ENCODE measurements at places on chromosomes 1 and 21.

DNA sequence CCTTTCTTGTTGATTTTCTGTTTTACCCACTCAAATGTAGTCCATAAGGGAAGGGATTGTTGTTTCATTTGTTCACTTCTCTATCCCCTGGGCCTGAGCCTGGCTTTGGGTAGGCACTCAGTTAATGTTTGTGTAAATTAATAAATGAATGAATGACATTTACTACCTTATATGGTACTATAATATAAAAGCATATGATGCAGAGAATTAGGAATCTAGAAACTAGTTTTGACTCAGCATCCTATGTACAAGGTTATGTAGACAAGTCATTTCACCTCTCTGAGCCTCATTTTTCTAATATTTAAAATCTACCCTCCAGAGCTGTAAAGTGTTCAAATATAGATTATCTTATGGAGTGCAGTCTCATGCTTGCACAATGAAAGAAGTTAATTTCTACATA, 68.9 kb upstream of the S1PR1 start:
- no peak for DNase-seq

DNA sequence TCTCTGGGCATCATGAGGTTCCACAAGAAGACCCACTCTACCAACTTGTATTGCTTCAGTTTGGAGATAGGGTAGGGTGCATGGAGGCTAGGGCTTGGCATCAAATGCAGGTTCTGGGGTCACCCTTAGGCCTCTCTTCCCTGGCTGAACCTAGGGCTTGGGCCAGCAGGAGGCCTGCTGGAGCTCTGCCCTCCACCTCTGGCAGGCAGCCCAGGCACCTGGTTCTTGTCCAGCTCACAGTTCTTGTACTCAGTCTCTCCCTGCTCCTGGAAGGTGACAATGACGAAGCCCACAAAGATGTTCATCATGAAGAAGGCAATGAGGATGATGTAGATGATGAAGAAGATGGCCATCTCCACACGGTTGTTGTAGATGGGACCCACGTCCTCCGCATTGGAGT, 37.5 kb upstream of the KIF21B start:
- no peak for DNase-seq

GRCh38 chr21:34962586-34963222, 86.4 kb downstream of the RUNX1 start:
- DNase-seq, result no peak

- DNase-seq, result no peak
These were observed 13.5 kb downstream of the SLC9A1 start for GRCh38 chr1:27141266-27142003.

GRCh38 chr1:174791863-174792262, 207.9 kb upstream of the CACYBP start:
- no peak for DNase-seq

DNA sequence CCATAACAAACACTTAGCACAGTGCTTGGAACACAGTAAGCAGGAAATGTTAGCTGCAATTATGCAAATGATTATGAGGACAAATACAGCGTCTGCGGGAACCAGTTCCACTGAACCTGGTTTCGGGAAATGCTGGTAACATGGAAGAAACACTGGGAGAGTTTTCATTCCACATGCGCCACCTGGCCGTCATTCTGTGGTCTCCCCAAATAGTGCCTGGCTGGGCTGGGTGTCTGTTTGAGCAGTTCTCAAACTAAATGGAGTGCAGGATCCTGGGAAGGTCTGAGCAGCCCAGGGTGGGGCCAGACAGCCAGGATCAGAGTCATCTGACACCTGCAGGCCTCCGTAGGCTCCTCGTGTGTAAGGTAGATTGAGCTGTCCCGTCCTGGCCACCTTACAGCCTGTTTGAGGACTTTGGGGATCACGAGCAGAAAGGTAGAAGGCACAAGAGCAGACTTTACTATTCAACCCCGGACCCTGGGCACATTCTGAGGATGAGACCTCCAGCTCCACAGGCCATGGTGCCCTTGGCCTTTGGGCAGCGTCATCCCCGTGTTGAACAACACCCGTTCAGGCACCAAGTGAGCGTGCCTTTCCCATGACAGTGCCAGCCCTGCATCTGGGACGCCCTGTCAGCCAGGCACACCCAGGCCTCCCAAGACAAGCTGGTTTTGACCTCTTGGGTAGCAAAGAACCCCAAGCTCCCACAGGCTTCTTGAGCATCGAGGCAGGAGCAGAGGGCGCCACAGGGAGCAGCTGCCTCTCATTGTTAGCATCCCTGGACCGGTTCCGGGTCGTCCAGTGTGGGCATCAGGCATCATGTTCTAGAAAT, 101.9 kb downstream of the PRDM2 start:
- DNase-seq, result no peak

DNA sequence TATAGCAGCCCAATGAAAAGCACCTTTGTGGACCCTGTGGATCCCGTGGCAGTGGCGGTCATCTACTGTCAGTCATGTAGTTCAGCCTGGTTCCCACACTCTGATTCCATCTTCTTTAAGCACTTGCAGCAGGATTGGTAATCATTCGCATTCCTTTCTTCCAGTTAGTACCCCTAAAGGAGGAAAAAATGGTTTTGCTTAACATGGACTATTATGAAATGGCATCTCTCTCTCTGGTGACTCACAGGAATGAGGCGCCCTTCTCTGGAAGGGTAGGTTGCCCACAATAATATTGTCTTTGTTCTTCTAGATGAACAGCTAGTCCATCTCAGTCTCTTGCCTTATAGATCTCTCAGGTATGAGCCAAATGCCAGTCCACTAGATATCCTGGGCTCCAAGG, 127.9 kb upstream of the MROH9 start:
- no peak for DNase-seq

- DNase-seq, result no peak
These were observed 202.5 kb upstream of the RAB4A start for GRCh38 chr1:229068270-229068987.

DNA sequence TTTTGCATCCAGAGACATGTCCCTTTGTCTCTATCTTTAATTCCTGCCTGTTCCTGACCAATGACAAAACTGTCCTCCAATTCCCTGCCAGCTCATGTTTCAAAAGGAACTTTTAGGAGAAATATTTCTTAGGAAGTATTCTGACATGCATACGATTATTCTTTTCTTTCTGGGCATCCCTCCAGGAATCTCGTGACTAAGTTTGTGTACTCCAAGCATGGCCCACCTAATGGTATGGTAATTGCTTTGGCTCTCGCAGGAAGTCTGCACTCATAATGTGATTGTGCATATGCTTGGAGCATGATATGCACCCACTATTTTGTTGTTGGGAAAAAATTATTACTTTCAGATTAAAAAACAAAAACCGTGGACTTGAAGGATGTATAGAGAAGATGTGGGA, 256.4 kb downstream of the PRDM2 start:
- DNase-seq, result no peak

GRCh38 chr21:45186709-45187108, 101.0 kb downstream of the POFUT2 start:
- DNase-seq, result no peak

DNA sequence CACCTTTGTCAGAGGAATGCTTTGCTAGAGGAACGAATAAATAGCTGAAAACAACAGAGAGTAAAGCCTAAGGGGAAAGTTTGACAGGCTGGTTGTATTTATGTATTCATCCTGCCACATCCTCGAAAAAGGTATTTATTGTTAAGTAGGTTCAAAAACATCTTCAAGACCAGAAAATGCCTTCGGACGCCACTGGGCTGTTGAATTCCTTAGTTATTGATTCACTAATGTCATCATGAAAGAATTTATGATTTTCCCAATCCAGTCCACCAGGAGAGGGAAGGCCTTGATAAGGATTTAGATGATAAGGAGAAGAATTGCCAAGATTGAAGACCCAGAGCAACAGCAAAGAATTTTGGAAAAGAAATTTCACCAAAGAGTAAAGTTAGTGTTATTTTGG, 35.2 kb upstream of the MAB21L3 start:
- no peak for DNase-seq

- DNase-seq, result no peak
These were observed 1695.3 kb downstream of the BRINP3 start for GRCh38 chr1:188782220-188782841.

- no peak for DNase-seq
These were observed 22.1 kb downstream of the OMA1 start for GRCh38 chr1:58524353-58524945.

- no peak for DNase-seq
These were observed 20.9 kb downstream of the SLC30A1 start for GRCh38 chr1:211557894-211558625.

- no peak for DNase-seq
These were observed 25.7 kb downstream of the WARS2 start for GRCh38 chr1:119114786-119115185.

GRCh38 chr1:161824618-161825017, 58.5 kb downstream of the ATF6 start:
- no peak for DNase-seq

DNA sequence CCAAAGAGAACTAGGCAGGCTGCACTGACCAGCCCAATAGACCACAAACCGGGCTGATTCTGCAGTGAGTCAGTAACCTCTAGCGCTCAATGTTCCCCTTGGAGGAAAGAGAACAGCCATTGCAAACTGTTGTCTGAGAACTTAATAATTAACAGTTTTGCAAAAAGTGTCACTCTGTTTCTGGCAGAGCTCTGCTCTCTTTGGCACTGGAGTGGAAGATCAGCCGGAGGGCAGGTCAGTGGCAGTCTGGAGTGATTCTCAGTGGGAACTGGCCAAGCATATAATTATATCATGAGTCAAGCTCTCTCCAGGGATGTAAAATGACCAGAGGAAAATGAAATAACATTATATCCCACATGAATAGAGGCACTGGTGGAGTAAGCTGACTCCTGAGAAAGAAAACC, 238.3 kb downstream of the HLX start:
- no peak for DNase-seq

DNA sequence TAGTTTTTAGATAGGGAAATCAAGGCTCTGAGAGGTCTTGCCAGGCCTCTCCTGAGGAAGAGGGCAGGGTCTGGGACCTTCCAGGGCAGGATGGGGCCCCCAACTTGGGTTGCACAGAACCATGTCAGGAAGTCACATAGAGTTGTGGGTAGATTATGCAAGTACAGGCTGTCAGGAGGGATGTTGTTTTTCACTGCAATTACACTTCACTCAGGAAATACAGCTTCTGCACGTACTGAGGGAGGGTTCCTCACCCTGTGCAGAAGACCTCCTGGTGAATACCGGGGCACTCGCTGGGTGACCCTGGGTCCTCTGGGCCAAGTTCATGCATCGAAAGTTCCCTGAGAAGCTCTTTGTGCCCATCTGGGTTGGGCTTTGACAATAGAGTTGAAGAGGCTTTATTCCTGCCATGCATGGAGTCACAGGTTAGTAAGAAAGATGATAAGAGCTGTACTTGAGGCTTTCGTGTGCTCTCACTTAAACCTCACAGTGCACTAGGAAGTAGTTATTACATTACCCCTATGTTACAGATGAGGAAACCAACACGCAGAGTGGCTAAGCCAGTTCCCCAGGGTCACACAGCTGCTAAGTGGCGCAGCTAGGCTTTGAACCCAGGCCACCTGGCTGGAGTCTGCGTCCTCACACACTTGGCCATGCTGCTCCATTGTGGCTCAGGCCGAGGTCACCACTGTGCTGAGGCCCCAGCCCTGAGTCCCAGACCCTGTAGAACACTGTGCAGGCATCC, 16.2 kb upstream of the TNFRSF1B start:
- DNase-seq, result no peak

GRCh38 chr1:82491301-82492048, 690.7 kb downstream of the ADGRL2 start:
- DNase-seq, result no peak

- DNase-seq, result no peak
These were observed 11.7 kb upstream of the MATN1 start for GRCh38 chr1:30735124-30735523.

DNA sequence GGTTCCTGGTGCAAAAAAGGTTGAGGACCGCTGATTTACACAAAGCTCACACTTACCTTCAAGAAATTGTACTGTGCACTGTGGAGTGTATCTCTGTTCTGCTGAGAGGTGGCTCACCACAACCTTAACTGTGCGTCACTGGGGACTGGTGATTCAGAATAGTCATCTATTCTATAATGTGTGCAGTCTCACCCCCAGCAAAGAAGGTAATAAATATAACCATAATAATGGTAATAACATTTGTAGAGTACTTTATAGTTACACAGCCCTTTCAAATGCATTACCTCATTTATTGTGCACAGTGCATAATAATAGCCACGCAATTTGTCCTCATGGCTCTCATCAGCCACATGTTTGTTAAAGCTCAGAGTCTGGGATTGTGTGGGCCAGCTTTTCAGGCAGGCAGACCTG, 59.4 kb upstream of the DUSP10 start:
- DNase-seq, result no peak

GRCh38 chr1:208324005-208324404, 79.8 kb upstream of the PLXNA2 start:
- no peak for DNase-seq

DNA sequence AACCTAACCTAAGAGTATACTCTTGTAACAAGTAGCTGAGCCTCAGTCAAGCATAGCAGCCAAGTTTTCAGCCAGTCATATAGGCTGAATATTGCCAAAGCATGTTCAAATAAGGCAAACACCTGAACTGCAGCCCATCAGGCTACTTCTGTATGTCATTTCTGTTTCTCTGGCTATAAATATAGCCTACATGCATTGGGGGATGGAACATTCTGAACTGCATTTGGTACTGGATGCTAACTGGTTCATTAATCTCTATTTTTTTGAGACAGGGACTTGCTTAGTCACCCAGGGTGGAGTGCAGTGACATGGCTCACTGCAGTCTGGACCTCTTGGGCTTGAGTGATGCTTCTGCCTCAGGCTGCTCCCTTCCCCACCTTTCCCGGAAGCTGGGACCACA, 37.3 kb downstream of the MAST2 start:
- no peak for DNase-seq

DNA sequence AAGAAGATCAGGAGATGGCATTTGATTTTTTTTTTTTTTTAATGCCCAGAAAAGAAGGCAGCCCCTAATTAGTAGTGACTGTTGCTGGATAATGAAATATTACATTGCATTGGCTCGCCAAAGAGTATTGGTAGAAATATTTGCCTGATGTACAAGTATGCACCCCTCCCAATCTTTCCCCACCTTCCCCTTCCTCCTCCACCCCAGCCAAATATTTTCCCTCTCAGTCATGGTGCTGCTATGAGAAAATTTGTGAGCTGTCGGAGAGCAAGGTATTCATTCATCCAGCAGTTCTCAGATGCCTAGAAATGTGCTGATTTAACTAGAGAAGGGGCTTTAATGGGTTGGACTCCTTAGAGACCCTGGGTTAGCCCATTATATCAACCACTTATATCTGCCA, 50.5 kb upstream of the IKBKE start:
- DNase-seq, result no peak
